ENCODE measurements at places on chromosomes 1 and 21.
A peak's percentile ranks its signal among the peaks of the same experiment; 100 is the strongest.

GRCh38 chr1:77281491-77282186, at the start of gene AK5:
AK5 (plus strand) TSS chr1:77282019; CDS start chr1:77282314, 295 bp downstream.
- DNase-seq, result no peak

- DNase-seq, result no peak
These were observed 3.7 kb upstream of the CDC14A start for GRCh38 chr1:100348549-100349144.

DNA sequence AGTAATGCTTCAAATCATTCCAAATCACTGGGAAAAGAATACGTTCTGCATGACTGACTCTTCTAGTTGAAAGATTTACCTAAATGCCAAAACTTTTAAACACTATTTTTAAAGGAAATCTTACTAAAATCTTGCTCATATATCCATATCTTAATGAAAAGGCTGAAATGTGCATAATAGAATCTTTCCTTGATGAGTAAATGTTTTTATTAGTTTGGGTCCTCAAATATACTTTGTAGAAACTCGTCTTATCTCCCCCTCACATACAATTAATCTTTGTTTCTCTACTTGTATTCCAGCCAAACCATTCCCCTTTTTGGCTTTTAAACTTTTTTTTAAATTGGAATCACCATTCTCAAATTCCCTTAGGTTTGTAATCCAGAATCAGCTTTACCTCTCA, 110.2 kb downstream of the NTNG1 start:
- no peak for DNase-seq

GRCh38 chr1:216587715-216588114, 135.5 kb downstream of the ESRRG start:
- DNase-seq, result no peak

GRCh38 chr21:45388011-45388521, 16.9 kb upstream of the COL18A1 start:
- no peak for DNase-seq

DNA sequence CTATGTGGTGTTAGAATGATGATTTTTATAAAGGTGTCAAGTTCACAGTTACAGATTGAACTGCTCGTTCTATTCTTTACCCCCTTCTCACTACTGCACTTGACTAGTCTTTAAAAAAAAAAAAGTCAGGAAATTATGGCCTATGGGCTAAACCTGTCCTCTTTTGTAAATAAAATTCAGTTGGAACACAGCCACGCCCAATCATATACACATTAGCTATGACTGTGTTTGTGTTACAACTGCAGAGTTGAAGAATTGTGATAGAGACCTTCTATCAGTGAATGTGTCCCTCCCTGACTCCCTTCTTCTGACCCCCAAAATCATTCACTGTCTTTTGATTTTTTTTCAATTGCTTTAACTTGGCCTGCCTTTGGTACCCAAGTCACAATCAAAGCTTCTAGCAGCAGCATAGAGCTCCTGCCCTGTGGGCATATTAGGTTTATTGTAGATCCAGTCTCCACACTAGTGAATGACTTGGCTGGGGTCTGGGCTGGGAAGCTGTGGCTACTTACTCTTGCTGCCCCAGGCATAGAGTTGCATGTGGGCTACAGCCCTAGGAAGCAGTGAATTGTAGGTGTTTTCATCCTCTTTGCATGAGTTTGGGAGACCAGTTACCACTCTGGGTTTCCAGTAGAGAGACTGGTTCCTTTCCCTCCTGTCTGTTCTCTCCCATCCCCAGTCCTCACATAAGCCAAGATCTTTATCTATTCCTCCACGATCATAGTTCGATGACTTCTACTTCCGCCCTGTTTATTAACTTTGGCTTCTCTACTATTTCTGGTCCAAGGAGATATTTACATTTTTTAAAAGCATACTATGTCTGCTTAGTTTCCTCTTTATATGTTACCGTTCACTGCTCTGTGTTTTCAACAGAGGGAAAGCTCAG, 249.9 kb downstream of the FMN2 start:
- no peak for DNase-seq

GRCh38 chr1:159089184-159089791, 12.7 kb upstream of the AIM2 start:
- no peak for DNase-seq

DNA sequence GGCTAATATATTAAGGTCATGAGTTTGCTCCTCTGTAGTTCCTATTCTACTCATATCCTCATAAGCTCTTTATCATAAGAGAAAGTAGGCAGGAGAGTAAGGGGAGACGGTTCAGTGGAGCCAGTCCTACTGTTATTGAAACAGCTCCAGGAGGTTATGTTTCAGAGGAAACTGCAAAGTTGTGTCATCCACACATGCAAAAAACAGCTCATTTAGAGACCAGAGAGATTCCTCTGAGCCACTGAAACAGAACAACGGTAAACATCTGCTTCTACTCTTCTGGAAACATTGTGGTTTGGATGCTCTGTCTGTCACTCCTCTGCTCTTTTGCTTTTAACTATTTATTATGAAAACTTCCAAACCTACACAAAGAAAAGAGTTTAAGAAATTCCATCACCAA, 66.3 kb upstream of the PPP2R5A start:
- DNase-seq, result no peak

- peak; percentile 43 for DNase-seq
These were observed 11.5 kb downstream of the MCL1 start for GRCh38 chr1:150567717-150568593.

DNA sequence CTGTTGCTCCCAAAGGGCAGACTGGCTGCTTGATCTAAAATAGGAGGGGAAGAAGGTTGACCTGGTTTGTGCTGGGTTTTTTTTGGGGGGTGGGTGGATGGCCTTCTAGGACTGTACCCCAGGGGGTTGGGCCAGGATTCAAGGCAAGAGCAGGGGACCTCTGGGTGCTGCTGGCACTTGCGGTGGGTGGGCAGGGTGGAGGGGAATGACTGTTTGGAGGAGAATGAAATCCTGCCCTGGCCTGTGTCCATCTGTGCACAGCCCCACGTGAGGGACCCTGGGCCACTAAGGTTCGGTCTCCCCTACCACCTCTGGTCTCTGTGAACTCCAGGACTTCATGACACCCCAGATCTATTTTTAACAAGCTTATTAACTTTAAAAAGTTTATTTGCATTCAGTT, 414.2 kb downstream of the PTPRU start:
- no peak for DNase-seq

GRCh38 chr1:227214207-227214606, 104.1 kb downstream of the CDC42BPA start:
- DNase-seq, result no peak

DNA sequence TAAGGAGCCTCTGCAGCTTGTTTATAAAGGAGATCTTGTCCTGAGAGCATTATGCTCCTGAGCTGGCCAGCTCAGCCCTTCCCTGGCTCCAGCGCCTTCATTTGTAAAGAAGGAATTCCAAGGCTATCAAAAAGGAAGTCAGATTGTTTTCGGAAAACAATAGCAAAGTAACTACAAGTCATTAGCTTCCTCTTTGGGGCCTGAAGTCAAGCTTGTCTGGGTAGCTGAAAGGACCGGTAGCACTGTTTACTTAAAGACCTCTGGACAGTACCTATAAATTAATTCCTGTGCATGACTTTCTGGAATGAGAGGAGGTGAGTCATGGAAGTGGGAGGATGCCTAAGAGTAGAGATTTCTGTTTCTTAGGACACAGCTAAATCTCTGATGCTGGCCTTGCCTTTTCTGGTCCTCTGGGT, 20.7 kb upstream of the GJA5 start:
- DNase-seq, result no peak

GRCh38 chr1:31381394-31382294, 8.8 kb upstream of the FABP3 start:
- no peak for DNase-seq

DNA sequence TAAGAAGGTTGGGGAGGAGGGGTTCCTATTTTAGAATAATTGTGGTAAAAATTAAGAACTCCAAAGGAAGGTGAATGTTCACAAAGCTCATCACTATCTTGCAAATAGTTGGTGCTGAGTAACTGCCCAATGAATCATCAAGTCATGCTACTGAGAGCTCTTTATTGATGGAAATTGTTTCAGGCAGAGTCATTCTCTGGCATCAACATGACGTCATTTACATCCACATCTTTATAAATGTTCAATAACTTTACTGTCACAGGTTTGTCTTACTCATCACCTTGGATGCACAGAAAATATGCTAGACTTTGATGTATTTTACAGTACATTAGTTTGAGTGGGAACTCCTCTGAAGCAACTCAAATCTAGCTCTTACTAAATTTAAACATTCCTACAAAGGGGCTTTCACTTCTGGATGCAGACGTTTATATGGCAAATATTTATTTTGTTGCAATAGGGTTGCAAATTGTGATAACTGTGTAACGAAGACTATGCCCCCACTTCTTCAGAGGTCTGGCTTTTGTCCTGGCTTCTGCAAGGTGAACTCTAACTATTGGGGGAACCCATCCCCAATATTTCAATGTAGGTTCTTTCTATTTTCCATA, 273.7 kb upstream of the AJAP1 start:
- no peak for DNase-seq

All from NCI-H1417 treated with DMSO at 0.1 percent for 48 hours (cell line).